Thoracic aorta (tissue), 2 donors: ENCODE measurements at places on chromosomes 6 and 20.

GRCh38 chr6:135257631-135258405 is 76.7 kb downstream of the MYB start:
- DNase-seq: no peak

- no peak for DNase-seq
Measured at GRCh38 chr20:13996265-13996664, 949 bp downstream of the MACROD2 start.

DNA sequence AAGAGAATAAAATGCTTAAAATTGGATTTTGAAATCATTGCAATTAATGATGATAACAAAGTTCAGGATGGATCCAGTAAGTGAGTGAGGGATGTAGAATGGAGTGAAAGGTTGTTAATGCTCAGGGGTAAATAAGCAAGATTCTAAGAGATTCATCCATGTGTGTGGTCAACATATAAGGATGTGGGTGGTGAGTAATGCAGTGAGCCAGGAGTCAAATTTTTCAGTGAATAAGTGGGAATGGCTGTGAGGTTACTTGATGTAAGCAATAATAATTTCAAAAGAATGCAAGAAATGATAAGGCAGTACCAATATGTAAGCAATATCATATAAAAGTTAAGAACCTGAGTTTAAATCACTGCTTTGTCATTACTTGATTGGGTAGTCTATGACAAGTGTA is 207.5 kb upstream of the ADGRB3 start:
- DNase-seq: no peak

DNA sequence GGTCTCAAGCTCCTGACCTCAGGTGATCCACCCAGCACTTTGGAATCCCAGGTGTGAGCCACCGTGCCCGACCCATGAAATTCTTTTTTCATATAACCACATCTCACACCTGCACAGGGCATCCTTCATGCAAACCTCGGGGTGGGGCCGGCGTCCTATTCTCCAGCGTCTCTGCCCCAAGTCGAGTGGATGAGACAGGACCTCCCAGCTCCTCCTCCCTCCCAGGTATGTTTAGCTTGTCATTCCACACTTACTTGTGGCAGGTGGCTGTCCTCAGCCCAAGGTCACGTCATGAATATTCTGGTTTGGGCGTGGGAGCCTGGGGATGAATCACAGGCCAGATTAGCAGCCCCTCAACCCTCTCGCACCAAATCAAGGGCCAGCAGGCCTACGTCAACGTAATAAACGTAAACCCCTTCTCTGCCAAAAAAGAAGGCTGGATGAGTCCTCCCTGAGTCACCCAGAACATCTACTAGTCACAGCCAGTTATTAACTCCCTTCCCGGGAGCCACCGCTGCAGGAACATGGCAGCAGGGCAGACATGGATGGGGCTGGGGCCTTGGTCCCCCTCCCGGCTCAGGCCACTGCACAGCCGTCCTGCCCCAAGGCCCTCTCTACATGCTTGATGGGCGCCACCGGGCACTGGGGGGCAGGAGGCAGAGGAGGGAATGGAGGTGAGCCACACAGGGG is 91.7 kb downstream of the YTHDF1 start:
- no peak for DNase-seq

GRCh38 chr6:111837641-111838500 is 35.4 kb downstream of the FYN start:
- DNase-seq: no peak

GRCh38 chr6:151119823-151120524 is 119.8 kb upstream of the AKAP12 start:
- DNase-seq: no peak

- DNase-seq: no peak
Measured at GRCh38 chr6:36139431-36139830, 9.1 kb downstream of the MAPK13 start.

- DNase-seq: no peak
Measured at GRCh38 chr6:110285306-110286060, 72.7 kb downstream of the METTL24 start.

DNA sequence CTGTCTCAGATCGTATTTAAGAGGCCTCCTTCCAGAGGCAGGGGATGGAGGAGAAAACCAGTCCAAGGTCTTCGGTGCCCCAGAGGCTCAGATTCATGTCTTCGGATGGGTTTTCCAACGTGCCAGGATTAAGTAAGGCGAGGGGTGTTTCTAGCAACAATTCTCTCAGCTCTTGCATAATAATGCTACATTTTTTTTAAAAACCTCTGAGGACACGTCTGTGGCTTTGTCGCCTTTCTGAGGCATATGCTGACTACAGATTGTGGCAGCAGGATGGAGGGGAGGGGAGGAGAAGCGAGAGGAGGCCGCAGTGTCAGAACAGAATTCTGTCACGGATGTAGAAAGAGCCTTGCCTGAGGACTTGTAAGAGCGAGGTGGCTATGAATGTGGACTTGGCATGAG is 17.7 kb upstream of the CCDC167 start:
- DNase-seq: no peak

DNA sequence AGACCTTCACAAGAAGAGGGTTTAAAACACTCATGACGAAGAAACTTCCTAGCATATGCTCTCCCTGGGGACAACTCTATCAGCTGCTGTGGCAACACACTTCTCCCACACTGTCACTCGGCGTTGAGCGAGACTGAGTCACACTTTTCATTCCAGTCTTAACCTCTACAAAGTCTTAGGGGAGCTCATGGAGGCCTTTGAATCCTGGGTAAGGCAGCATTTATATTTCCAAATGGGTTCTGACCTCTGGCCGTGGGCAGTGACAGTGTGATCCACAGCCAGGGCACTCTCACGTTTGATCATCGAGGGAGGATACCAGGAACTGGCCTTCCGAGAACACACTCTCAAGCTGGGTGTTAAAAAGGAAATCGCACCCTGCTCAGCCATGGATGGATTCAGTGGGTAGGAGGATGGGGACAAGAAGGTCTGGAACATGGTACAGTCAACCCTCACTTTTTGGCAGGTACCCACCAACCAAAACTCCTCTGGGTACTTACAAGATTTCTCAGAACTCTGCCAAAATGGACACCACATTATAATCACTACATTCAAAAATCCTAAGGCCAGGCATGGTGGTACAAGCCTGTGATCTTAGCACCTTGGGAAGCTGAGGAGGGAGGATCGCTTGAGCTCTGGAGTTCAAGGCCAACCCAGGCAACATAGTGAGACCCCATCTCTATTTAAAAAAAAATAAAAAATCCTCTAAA is 19.6 kb downstream of the RRBP1 start:
- peak; percentile 40 for DNase-seq

GRCh38 chr6:100101644-100102043 is 107.6 kb upstream of the MCHR2 start:
- no peak for DNase-seq

DNA sequence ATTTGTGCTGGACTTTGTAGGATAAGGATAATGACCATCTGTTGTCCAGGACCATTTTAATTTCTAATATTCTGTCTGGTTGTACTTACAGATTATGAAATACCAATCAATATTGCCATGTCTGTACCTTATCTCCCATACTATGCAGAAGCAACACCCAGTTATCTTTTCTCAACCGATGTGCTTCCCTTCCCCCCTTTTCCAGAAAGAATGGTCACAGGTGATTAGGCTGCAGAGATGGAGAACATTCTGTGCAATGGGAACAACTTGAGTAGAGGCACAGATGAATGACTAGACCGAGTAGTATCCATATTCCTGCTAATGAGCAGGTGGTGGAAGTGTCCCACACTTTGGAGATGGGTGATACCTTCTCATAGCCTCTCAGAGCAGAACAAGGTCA is 10.5 kb downstream of the RALY start:
- no peak for DNase-seq

- no peak for DNase-seq
Measured at GRCh38 chr20:63344616-63345327, 16.4 kb downstream of the CHRNA4 start.

- no peak for DNase-seq
Measured at GRCh38 chr6:165846123-165846966, 183.3 kb upstream of the PDE10A start.

GRCh38 chr6:36718560-36718959 is 20.9 kb downstream of the RAB44 start:
- no peak for DNase-seq
